MV-4-11 (cell line): ENCODE measurements at places on chromosomes 5 and 9.

GRCh38 chr5:178994580-178995340 is at the start of gene GRM6:
Gene GRM6 (minus strand): TSS chr5:178995320. CDS start chr5:178994944, 376 bp downstream.
- no peak for DNase-seq

DNA sequence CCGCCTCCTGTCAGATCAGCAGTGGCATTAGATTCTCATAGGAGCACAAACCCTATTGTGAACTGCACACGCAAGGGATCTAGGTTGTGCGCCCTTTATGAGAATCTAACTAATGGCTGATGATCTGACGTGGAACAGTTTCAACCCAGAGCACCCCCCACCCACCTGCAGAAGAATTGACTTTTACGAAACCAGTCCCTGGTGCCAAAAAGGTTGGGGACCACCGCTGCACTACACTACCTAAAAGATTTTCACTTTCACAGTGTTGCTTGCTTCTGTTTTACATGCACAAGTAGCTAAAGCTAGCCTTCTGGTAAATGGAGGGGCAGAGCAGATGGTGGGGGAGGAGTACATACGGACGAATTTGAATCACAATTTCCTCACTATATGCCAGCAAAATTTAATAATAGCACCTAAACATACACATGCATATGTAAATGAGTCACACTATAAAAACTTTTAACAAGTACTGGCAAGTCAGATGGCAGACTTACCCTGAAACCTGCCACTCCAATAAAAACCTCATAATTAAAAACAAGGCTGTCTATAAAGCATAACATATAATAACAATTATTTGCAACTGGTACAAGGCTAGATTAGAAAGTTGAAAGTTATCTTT is 24.0 kb upstream of the CDKN2B start:
- DNase-seq: no peak

DNA sequence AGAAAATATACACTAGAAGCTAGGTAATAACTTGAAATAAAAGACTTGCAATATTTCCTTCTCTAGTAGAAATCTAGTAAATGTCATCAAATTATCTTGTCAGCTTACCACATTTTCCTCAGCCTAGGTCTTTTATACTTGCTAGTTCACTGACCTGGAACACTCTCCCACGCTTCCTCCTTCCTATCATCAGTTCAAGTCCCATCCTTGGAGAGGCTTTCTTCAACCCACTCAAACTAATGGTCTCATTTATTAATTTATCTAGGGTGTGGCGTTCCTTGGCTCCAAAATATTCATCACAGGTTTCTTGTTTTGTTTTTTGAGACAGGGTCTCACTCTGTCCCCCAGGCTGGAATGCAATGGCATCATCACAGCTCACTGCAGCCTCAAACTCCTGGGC is 2.9 kb downstream of the FAM13B start:
- no peak for DNase-seq

GRCh38 chr5:5666369-5666768 is 243.9 kb downstream of the ICE1 start:
- no peak for DNase-seq

GRCh38 chr9:95468791-95469190 is 48.0 kb downstream of the PTCH1 start:
- peak; percentile 54 for DNase-seq

DNA sequence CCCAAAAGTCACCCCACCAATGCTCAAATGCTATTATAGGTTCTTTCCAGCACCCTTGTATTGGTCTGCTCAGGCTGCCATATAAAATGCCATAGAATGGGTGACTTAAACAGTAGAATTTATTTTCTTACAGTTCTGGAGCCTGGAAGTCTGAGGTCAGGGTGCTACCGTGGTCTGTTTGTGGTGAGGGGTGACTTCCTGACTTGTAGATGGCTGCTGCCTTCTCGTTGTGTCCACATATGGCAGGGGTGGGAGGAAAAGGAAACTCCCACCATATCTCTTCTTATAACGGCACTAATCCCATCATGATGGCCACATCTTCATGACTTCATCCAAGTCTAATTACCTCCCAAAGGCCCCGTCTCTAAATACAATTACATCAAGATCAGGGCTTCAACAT is 257.8 kb upstream of the TARS1 start:
- peak; percentile 29 for DNase-seq

DNA sequence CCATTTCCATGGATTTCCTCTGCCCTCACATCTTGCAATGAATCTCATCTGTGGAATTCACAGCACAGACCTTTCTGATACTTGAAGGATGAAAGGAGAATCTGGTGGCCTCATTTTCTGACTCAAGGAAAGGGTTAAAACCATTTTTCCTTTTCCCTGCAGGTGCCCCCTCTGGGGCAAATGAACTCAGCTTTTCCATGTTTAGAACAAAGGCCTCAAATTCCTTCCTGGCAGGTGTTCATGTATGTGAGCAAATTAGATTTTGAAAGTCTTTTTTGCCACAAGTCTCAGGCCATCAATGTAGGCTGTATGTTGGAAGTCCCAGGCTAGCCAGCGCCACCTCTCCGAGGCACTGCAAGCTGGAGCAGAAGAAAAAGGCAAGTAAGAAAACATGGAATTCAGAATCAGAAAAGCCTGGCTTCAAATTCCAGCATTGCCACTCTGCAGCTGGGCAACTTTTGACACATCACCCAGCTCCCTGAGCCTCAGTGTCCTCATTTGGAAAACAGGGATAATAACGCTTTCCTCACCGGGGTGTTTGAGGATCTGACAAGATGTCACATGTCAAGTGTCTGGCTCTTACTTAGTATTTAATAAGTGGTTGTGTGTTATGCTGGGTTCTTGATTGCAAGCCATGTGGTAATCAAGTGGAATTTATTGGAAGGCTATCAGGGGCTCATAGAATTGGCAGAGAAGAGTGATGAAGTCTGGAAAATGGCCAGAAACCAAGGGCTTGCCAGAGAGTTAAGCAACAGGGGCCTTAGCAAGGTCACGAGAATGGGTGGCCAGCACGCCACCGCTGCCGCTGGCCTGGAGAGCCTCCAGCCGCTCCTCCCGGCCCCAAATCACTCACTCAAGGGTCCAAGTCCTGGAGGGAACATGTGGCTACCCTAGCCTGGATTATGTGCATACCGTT is 48.4 kb upstream of the SMIM23 start:
- DNase-seq: no peak

DNA sequence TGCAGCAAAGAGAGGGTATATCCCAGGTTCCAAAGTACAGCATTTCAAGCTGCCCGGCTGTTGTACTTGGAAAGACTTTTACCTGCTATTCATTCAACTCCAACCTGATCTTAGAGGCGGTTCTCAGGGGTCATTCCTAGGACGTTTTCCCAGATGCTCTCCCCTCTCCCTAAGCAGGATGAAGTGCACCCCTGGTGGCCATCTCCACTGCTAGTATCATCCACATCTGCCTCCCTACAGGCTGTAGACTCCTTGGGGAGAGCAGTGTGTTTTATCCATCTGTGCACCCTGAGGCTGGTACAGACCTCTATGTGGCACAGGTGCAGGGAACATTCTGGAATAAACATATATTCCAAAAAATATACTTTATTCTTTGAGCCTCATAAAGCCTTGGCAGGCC is 56.8 kb downstream of the PTPN3 start:
- no peak for DNase-seq

- no peak for DNase-seq
Observed at GRCh38 chr5:92372766-92373165, 989.6 kb upstream of the ARRDC3 start.
